ENCODE measurements at places on chromosomes 2 and 18. TPM values are rescaled to one million over a fixed set of nuclear protein-coding genes. Genes with fewer than 3 reads are reported as not detected.

Gene TMEM169
- total RNA-seq, result 0.62 TPM

Gene RELCH
- 10.0 TPM for total RNA-seq

Gene FOXI3
- total RNA-seq, result not detected

Gene ELOA2
- not detected for total RNA-seq

Gene REG3A
- not detected for total RNA-seq

Gene SLC8A1
- 958 TPM for total RNA-seq

Gene ST6GAL2
- not detected for total RNA-seq

GRCh38 chr2:23314687-23315086 lies 70.3 kb upstream of the KLHL29 start:
- no peak for DNase-seq

- DNase-seq, result no peak
Measured at GRCh38 chr2:45287045-45287444, 277.8 kb upstream of the SIX2 start.

- DNase-seq, result no peak
Measured at GRCh38 chr2:66957677-66958076, 439.5 kb upstream of the ETAA1 start.

- no peak for DNase-seq
Measured at GRCh38 chr2:88481691-88482336, 29.3 kb upstream of the FOXI3 start.

DNA sequence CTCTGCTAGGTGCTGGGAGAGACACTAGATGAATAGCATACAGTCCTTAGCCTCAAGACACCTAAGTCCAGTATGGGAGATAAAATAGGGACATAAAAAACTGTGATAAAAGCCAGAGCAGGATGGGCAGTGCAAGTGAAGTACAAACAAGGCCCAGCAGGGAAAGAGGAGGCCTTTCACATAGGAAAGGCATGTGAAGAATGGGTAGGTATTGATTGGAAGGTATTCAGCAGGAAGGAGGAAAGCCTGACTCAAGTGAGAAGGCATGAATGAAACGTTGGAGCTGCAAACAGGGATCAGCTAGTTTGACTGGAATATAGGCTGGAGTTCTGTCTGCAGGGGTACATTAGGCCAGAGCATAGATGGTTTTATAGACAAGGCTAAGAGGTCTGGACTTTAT lies 11.0 kb upstream of the CXCR4 start:
- no peak for DNase-seq

DNA sequence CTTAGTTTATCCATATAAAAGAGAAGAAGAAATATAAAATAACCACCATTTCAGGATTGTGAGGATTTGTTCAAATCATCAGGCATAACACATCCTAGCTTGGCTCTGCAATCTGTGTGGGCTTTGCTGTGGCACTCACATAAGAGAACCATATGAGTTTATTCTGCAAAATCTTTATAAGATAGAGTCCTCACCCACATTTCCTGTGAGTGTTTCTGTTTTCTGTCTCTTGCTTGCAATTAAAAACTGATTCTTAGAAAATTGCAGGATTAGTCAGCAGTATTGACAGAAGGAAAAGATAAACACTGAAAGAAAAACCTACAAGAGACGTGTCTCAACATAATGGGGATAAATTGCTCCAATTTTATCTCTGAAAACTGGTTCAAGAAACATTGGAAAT lies 258.5 kb downstream of the RND3 start:
- DNase-seq, result no peak

- no peak for DNase-seq
Measured at GRCh38 chr2:241957276-241957675, 87.7 kb downstream of the RTP5 start.

- no peak for DNase-seq
Measured at GRCh38 chr2:227615906-227616305, 1.3 kb upstream of the SCYGR3 start.

GRCh38 chr18:50190236-50190635 lies 4.7 kb downstream of the MYO5B start:
- DNase-seq, result no peak

- no peak for DNase-seq
Measured at GRCh38 chr2:193518041-193518817, 1323.5 kb upstream of the TMEFF2 start.

GRCh38 chr2:54845514-54845913 lies 122.1 kb downstream of the EML6 start:
- DNase-seq, result no peak

- DNase-seq, result no peak
Measured at GRCh38 chr18:9366126-9366714, 31.6 kb downstream of the TWSG1 start.

DNA sequence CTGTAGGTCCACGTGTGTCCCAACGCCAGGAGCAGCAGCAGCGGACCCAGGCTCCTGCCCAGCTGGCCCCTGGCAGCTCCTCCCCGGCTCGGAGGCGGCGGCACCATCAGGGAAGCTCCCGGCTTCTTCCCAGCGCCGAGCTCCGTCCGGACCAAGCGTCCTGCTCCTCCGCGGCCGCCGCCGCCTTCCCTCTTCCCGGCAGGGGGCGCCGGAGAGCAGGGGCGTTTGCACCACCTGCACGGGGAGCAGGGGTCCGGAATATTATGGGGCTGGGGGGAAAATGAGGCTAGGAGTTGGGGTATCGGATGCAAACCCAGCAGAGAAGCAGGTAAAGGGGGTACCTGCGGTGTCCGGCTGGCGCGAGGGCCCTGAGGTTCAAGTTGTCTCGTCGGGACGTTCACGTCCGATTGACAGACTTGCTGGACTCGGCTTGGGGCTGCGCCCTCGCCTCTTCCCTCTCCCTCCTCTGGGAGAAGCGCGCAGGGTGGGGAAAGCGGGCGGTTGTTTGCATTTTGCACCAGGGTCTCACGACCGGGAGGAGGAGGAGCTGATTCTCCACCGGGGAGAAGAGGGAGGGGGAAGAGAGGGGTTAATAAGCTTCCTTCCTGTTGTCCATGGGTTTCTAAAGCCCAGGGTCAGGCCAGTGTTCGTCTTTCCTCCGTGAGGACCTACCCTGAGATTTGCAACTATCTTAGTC lies at the start of gene CCBE1:
Gene CCBE1 (minus strand): TSS at position 188 of the 697 bp plus-strand sequence.
- peak; percentile 74 for DNase-seq

- DNase-seq, result no peak
Measured at GRCh38 chr2:147542351-147542750, 302.5 kb upstream of the ACVR2A start.

DNA sequence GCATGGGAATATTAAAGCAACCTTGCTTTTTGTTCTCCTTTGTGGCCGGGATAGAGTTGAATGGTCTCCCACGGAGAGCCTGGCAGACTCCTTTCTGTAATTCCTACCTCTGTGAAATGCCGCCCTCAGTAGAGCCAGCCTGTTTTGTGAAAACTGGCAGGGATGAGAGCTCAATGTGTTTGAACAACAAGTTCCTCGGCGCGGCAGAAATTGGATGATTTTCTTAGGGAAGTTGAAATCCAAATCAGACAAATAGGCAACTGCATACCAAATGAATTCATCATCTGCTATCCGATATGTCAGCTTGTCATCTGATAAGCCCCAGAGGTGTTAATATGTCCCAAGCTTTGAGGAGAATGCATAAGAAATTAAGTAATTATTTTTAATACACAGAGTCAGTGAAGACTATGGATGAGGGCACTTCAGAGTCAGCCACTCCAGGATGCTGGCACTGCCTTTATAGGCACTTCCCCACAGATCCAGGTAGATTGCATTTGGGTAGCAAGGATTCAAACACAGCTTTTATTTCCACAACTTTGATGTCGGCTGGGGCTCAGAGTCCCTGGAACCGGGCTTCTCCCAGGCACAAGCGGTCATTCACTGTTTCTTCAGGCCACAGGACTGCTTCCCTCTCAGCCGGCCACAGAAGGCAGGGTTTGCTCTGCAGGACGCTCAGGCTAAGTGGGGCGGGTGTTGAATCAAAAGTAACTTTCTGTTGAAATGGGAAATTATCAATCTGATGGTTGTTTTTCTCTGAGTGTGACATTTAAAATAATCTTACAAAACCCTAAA lies 82.8 kb upstream of the REV1 start:
- DNase-seq, result no peak

DNA sequence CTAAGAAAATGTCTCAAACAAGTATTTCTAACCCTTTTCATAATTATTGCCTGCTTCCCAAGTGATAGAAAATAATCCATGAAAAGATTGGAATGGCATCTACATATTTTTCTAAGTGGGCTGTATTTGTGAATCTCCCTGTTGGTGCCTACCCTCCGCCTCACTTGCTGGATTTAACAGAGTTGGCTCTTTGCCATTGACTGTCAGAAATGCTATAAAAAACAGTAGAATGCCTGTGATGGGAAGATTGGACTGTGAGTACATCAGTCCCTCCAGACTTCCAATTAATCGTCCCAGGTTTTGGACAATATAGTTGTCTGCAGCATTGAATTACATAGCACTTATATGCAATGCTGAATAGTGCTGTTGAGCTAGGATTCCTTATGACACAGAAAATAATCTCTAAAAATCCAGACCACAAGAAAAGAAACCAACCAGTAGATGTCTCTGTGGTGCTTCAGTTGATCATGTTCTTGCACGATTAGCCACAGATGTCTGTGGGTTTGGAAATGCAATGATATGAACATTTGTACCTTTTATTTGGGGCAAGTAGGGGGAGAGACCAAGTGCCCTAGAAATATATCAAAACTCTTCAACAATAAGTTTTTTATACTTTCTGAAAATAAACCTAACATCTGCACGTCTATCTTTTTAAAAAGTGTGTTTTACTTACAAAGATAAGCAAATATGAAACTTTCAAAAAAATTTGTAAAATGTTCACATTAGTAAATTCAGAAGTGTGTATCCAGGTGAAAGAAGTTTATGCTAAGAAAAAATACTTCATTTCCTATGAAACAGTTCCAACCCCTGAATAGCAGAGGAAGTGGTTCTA lies 88.5 kb downstream of the DYNAP start:
- DNase-seq, result no peak

DNA sequence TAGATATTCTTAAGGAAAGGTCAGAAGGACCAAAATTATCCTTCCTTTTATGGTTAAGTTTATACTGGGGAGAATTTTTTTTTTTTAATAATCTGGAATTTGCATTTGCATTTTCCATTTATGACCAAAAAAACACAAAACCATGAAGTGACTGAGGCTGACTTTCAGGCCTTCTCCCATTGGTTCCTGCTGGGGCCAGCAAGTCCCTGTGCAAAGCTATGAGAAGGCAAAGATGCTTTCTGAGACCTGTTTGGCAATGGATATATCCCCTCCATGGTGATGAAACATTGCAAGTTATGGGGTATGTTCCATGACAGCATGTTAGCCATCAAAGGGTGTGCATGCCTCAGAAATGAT lies 60.8 kb downstream of the KIAA2012 start:
- DNase-seq, result no peak

DNA sequence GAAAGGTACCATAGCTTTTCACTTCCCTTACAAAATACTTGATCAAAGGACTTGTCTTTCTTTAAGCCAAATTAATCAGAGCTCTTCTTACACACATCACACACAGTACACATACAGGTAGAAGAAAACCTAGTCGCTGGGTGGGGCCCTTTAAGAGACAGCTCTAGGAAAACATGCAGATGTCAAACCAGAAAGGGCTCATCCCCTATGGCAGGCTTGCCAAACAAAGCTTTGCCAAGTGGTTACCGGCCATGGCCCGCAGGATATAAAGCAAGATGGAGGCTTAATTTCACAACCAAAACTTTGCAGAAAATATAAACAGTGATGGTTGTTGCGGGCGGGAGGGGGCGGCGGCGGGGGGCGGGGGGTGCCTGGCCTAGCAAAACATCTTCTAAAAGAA lies 2156.0 kb upstream of the PIK3C3 start:
- no peak for DNase-seq

DNA sequence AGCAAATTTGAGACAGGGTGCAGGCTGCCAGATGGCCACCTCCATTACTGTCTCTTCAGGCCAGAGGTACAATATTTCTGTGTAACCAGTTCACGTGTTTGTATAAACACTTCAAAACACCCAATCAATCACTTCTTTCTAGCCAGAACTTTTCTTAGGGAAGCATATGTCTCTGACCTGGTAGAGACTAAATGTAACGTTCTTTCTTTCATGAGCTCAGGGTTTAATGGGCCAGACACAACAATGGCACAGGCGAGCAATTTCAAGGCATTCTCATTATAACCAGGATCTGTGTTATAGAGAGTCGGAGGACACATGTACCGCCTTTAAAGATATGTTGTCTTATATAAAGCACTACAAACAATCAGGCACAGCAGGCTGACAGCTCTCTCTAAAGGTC lies 1846.4 kb upstream of the PIK3C3 start:
- no peak for DNase-seq

DNA sequence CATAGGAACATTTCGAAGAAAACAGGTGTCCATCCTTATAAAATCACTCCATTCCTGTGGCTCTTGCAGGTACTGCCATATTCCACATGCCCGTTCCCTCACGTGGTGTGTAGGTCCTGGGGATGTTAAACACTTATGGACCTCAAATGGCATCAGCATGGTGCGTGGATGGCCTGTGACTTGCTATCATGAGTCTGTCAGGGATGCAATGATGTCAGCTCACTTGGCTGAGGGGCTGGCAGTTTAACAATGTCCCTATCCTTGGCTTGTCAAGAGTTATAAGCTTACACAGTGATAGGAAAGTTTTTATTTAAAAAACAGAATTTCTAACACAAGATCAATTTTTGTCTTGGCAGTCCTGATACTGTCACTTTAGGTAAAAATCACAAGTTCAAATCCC lies 28.8 kb downstream of the MAIP1 start:
- no peak for DNase-seq

DNA sequence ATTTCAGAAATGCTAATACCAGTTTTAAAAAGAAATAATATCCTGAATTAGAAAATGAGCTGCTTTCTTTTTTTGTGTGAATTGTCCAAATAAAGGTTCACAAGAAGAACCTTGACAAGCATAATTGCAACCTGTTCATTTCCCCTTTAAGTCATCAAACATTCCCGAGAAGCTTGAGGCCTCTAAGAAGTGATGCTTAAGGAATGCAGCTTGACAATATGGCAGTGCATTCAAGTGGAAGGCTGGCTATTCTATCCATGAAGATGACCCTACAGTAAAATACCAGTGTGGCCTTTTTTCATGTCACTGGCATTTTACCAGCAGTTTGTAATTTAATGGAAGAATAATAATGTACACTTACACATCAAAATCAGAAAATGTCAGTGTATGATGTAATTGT lies 216.7 kb downstream of the CTNNA2 start:
- DNase-seq, result no peak

GRCh38 chr2:156379071-156379470 lies 46.5 kb upstream of the NR4A2 start:
- DNase-seq, result no peak

DNA sequence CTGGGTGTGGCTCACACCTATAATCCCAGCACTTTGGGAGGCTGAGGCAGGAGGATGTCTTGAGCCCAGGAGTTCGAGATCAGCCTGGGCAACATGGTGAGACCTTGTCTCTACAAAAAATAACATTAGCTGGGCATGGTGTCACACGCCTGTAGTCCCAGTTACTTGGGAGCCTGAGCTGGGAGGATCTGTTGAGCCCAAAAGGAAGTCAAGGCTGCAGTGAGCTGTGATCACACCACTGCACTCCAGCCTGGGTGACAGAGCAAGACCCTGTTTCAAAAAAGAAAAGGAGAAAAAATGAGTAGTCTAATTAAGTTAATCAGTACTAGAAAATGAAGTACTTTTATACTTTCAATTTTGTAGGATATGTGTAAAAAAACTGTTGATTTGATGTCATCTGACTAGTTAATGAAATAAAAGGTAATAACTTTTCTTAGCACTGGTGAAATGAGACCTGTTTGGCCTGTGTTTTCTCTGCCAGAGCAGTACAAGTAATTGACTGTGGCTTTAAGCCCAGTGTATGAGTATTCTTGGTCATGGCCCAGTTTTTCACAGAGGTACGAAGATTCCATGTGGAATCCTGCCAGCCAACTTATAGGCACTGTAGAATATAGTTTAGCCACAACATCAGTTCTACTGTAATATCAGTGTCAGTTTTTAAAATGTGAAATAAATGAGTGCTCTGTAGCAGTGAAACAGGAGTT lies 35.8 kb downstream of the MFSD6 start:
- no peak for DNase-seq

- no peak for DNase-seq
Measured at GRCh38 chr2:146451972-146452371, 1392.9 kb upstream of the ACVR2A start.
